ENCODE measurements at places on chromosomes 1 and 21. TPM values are rescaled to one million over a fixed set of nuclear protein-coding genes. Genes with fewer than 3 reads are reported as not detected.

The DIRAS3 gene
- total RNA-seq, result 0.36 TPM

DNA sequence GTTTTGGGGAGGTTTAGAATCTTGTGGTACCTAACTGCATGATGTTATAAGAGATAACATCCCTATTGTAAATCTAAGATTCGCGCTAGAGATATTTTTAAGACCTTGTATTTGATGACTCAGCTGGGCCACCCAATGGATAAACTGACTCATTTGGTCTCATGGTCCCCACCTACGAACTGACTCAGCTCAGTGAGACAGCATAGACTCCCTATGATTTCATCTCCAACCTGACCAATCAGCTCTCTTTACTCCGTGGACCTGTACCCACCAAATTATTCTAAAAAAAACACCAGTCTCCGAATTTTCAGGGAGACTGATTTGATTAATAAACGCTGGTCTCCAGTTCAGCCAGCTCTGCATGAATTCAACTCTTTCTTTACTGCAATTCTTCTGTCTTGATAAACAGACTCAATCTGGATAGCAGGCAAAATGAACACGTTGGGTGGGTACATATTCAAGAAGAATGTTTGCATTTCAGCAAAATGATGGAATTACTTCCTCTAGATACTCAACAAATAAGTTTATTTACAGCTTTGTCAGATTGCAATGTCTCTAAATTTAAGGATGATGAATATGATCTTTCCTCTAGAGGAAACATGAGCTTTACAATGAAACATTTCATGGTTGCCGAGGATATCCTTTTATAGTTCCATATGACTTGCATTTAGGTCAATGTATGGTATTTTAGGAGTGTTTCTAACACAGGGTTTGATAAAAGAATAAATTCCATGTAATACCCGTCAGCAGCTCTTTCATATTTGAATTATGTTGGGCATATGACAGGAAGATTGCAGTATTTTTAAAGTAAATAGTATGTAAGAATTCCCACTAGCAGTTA lies 516.6 kb upstream of the RGS18 start:
- no peaks in the 10 kb centered on the region for H3K27me3 ChIP-seq
- H3K4me1 ChIP-seq, result peaks cover 22% of the 10 kb centered on the region
- no peak for DNase-seq
- H3K36me3 ChIP-seq, result no peaks in the 10 kb centered on the region

- no peaks in the 10 kb centered on the region for H3K36me3 ChIP-seq
- H3K27me3 ChIP-seq, result peaks cover 7% of the 10 kb centered on the region
- no peak for DNase-seq
- peaks cover 6% of the 10 kb centered on the region for H3K4me1 ChIP-seq
- H3K27ac ChIP-seq, result no peak overlapping the region
Observed at GRCh38 chr1:5423109-5423508, 569.1 kb downstream of the NPHP4 start.

GRCh38 chr1:171128463-171128862 lies 37.8 kb downstream of the FMO3 start:
- H3K4me3 ChIP-seq, result no peak overlapping the region
- peak overlapping the region; percentile 74 for H3K27ac ChIP-seq
- H3K27me3 ChIP-seq, result no peaks in the 10 kb centered on the region
- H3K36me3 ChIP-seq, result peaks cover 15% of the 10 kb centered on the region

GRCh38 chr1:111739194-111739924 lies at the start of gene INKA2:
INKA2 (minus strand) TSS chr1:111739395; CDS start chr1:111739242, 153 bp downstream.
- H3K36me3 ChIP-seq, result no peaks in the 10 kb centered on the region
- H3K4me3 ChIP-seq, result peak within 1 kb of the TSS; percentile 84
- peaks cover 20% of the 10 kb centered on the region for H3K4me1 ChIP-seq
- no peak for DNase-seq
- H3K27me3 ChIP-seq, result no peaks in the 10 kb centered on the region
